AML-193 (cell line): ENCODE measurements at places on chromosomes 2 and 18.

DNA sequence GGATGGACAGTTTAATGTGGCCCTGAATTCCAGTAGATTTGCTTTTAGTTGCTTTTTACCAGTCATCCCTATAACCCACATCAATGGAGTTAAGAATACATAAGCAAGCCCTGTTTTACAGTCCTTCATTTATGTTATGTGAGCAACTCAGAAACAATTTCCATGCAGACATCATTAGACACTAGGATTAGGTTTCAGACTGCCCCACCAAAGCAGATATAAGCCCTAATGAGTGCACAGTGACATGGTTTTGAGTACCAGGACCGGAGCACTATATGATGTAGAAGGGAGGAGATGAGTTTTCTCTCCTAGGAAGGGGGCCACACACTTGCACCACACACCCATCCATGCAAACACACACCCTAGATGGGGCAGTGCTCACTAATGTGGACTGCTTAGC lies 15.5 kb downstream of the KCNS3 start:
- no peak for DNase-seq

DNA sequence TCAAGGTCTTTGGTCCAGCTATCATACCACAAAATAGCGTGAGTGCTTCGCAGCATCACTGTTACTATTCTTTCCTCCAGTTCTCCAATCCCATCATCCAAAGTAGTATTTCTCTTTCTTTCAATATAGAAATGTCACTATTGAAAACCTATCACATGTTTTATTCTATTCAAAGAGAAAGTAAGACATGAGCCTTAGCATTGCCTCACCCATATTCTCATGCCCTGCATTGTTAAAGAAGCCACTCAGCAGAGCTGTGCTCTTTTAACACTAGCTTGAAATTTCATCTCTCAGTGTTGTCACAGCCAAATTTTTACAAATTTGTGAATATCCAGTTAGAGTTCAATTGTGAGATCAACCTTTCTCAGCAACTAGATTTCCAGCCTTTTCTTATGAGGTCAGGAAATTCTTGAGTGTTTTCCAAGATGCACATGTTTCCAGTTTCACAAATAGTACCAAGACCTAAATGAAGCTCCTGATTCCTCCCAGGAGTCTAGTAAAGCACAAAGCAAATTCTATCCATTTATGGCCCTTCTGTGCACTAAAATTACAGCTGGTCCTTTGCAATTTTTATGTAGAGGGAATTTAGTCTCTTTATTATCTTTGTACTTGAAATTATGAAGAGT lies 343.7 kb downstream of the SPAG16 start:
- no peak for DNase-seq

GRCh38 chr18:5585653-5586052 lies 41.9 kb upstream of the EPB41L3 start:
- no peak for DNase-seq

GRCh38 chr18:76573325-76574025 lies 78.4 kb upstream of the ZNF516 start:
- peak; percentile 78 for DNase-seq

DNA sequence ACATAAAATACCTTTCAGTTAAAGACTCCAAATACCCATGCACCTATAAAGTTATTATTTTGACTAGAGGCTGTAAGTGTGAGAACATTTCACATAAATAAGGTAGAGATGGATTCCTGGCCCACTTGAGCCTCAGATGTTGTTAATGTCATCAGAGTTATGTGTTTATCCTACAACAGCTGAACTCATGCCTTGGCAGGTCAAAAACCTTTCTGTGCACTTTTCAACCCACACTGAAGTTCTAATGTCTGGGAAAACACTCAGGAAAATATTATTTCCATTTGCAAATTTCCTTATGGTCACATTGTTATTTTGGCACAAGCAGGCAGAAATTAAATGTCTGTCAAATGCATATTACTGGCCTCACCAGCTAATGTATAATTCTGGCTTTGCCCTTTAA lies 209.2 kb downstream of the LNPK start:
- DNase-seq, result no peak

- DNase-seq, result no peak
Measured at GRCh38 chr2:189818249-189819038, 34.2 kb downstream of the PMS1 start.

- no peak for DNase-seq
Measured at GRCh38 chr2:242011516-242011915, 142.0 kb downstream of the RTP5 start.
